ENCODE measurements at places on chromosomes 12 and 14. TPM values are rescaled to one million over a fixed set of nuclear protein-coding genes. Genes with fewer than 3 reads are reported as not detected.

Gene TAS2R14
- 0.94 TPM for total RNA-seq

Gene TAMALIN
- total RNA-seq = 44.0 TPM

Gene CNPY2
- 60.7 TPM for total RNA-seq

Gene CFAP54
- 0.97 TPM for total RNA-seq

Gene PRIM1
- 2.7 TPM for total RNA-seq

Gene CMA1
- 0.42 TPM for total RNA-seq

Gene RNASE3
- total RNA-seq = not detected

Gene TOX4
- 65.1 TPM for total RNA-seq

Gene ANKRD9
- 97.0 TPM for total RNA-seq

Gene MYO1A
- 0.09 TPM for total RNA-seq

Gene MED6
- total RNA-seq = 20.6 TPM

Gene OXA1L
- 102 TPM for total RNA-seq

DNA sequence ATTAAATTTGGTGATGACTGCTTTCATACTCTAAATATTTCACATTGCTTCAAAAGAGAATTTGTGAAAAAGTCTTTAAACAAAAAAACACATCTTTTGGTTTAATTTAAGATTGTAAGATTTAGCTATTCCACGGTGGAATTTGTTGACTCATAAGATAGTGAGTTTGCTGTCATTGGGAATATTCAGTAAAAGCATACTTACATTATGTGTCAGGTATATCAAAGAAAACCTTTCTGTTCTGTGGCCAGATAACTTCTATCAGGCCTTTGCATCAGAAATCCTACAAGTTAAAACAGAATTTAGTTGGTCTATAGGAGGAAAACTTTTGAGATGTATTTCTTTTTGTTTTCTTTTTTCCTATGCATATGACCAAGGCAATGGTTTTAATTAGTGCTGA is 148.8 kb upstream of the E2F7 start:
- no peak for DNase-seq

GRCh38 chr12:102454808-102455760 is 25.3 kb downstream of the IGF1 start:
- DNase-seq = peak; percentile 37

DNA sequence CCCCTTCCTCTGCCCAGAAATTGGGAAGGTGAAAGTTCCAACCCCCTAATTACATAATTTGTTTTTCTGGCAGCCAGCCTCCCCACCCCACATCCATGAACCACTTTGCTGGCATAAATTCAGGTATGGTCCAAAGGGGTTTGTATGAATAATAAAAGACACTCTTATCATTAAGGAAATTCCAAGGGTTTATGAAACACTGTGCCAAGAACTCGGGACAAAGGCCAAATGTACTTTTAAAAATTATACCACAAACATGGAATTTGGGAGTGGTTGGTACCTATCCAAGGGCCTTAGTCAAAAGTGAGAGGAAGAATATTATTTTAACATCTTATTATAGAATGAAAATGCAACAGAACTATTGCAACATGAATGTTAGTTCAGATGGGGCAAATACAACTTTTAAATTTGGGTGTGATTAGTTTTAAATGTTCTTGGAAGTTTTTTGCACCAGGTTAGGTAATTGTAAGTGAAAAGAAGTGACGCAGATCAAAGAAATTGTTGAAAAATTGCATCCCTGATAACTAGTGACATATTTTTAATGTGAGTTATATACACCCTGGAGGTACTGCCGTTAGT is 217.8 kb downstream of the TMEM117 start:
- DNase-seq = no peak

- no peak for DNase-seq
Observed at GRCh38 chr14:96808619-96809406, 11.6 kb downstream of the VRK1 start.

DNA sequence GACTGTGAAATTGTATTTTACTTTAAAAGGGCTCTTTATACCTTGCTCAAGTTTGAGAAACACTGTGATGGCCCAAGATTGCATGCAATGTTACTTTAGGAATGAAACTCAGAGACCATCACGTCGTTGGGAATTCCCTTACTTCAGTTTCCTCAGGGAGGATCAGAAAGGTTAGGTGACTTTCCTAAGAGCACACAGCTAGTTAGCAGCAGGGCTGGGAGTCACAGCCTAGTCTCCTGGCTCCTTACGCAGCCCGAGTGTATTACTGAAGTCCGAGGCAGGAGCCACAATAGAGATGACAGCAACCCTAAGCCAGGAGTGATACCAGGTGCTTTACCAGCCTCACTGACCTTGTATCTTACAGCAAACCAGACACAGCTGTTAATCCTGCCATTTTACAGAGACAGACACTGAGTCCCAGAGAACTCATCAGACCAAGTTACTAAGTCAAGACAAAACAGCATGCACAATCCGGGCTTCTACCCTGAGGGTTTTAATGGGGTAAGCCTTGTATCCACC is 67.0 kb downstream of the RBM19 start:
- no peak for DNase-seq

DNA sequence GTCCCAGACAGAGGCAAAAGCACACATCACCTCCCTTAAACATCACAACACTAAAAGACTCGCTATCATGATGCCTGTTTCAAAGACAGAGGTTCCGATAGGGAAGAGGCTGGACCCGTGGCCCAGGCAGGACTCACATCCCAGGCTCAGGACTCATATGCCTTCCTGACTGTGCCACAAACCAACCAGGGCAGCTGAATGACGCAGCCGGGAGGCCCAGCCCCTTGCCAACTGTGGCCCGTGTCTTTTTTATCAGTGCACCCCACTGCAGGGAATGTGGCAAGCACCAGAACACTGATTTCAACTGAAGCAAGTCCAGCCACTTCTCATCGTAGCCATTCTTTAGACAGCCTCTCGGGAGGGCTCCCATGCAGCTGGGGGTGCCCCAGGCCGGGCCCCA is 132.3 kb downstream of the KSR2 start:
- no peak for DNase-seq

- DNase-seq = peak; percentile 56
Observed at GRCh38 chr12:110141389-110141788, 17.2 kb downstream of the IFT81 start.

Measured in left cardiac atrium (tissue), 4 donors.